Cardiac septum (tissue), 1 donor: ENCODE measurements at places on chromosomes 4 and X. TPM values are rescaled to one million over a fixed set of nuclear protein-coding genes. Genes with fewer than 3 reads are reported as not detected.

FAM47E gene
- total RNA-seq: 2.9 TPM

BGN gene
- 175 TPM for total RNA-seq

FIP1L1 gene
- total RNA-seq: 39.2 TPM

RGN gene
- total RNA-seq: 17.1 TPM

EGFL6 gene
- 0.24 TPM for total RNA-seq

SCML2 gene
- total RNA-seq: 0.97 TPM

TCEAL5 gene
- total RNA-seq: 0.67 TPM

PQBP1 gene
- total RNA-seq: 42.2 TPM

SPOCK3 gene
- not detected for total RNA-seq

ENPEP gene
- 5.3 TPM for total RNA-seq

STPG2 gene
- total RNA-seq: 0.19 TPM

SPANXC gene
- not detected for total RNA-seq

PDE5A gene
- 20.0 TPM for total RNA-seq

ANOS1 gene
- total RNA-seq: 4.2 TPM

CT83 gene
- not detected for total RNA-seq

CLDN2 gene
- total RNA-seq: not detected

SLC4A4 gene
- 22.0 TPM for total RNA-seq

IL1RAPL2 gene
- total RNA-seq: not detected

MAGEB10 gene
- total RNA-seq: not detected

DNA sequence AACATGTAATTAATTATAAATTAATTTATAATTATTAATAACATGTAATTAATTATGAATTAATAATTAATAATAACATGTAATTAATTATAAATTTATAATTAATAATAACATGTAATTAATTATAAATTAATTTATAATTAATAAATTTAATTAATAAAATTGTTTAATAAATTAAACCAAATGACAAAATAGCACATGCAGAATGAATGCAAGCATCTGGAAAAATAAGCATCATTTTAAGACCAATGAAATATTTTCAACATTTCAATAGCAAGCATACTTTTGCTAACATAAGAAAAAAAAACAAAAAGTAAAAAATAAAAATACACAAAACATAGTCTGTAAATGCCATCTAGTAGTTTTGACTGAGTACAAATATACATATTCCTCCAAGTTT is 21.8 kb downstream of the GYPE start:
- no peak for DNase-seq

- no peak for DNase-seq
Measured at GRCh38 chr4:56961107-56961500, 16.3 kb downstream of the NOA1 start.

DNA sequence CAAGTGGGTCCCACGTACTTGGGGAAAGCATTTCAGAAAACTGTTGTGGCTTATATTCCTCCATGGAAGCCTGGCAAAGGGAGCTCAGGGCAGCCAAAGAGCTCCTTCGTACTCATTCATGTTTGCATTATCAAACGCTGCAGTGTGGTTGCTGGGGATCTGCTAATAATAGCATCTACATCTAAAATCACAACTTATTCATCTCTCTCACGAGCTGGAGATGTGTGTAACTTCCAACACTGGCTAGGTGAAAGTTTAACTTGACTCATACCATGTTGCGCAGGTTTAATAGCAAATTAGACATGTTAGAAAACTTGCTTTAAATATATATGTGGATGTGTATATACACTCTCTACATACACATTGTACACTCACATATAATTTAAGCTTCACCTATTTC is 415.1 kb downstream of the AFF2 start:
- no peak for DNase-seq

GRCh38 chrX:40439625-40440532 is 140.9 kb upstream of the ATP6AP2 start:
- DNase-seq: no peak

- no peak for DNase-seq
Measured at GRCh38 chr4:25020236-25020635, 10.5 kb downstream of the LGI2 start.

DNA sequence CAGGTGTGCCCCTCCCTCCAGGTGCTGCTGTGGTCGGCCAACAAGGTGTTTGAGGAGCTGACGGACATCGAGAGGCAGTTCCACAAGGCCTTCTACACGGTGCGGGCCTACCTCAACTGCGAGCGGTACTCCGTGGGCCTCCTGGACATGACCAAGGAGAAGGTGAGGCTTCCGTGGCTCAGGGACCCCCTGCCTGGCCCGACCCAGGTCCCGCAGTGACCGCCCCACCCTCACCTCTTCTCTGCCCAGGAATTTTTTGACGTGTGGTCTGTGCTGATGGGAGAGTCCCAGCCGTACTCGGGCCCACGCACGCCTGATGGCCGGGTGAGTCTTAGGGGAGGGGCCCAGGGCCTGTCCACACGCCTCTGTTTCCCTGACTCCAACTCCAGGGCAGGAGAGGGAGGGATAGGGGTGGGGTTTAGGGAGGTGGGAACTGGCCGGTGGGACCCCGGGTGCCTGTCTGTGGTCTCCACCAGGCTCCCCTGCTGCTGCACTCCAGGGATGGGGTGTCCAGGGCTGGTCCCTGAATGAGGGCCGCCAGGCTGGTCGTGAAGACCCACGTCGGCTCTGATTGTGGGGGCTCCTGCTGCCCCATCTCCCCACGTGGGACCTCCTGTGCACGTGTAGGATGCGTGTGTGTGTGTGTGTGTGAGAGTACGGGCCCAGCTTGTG is 20.1 kb downstream of the ATP5ME start:
- DNase-seq: no peak

GRCh38 chrX:42131856-42132255 is 208.5 kb upstream of the CASK start:
- no peak for DNase-seq

- DNase-seq: no peak
Measured at GRCh38 chr4:74618659-74619058, 173.7 kb downstream of the AREG start.

DNA sequence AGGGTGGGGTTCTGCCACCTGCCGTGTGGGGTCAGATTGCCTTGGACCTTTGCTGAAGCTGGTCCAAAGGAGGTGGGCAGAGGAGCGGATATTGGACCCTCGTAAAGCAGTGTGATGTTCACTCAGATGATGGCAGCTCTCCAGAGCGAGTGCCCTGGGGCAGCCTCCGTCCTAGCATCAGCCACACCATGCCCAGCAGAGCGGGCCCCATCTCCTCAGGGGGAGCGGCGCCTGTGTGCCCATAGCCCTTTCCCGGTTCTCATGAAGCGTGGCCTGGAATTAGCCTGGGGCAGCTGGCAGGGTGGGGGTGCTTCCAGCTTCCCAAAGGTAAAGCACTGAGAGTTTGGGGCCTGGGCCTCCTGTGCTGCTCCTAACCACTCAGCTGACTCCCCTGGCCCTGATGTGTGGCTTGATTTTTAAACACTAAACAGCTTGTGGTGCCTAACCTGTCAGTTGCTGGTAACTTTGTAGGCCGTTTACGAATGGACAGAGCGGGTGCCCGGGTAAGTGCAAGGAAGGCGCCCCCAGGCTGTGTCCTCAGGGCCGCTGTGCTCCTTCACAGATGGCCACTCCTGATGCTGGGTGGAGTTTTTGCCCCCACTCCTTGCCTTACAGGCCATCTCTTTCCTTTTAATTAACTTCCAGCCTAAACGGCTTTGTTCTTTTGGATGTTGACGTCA is 36.0 kb downstream of the NOP14 start:
- DNase-seq: no peak

GRCh38 chrX:49272421-49272820 is 2.8 kb downstream of the PPP1R3F start:
- no peak for DNase-seq

GRCh38 chrX:121146059-121146628 is 98.7 kb downstream of the GLUD2 start:
- no peak for DNase-seq

DNA sequence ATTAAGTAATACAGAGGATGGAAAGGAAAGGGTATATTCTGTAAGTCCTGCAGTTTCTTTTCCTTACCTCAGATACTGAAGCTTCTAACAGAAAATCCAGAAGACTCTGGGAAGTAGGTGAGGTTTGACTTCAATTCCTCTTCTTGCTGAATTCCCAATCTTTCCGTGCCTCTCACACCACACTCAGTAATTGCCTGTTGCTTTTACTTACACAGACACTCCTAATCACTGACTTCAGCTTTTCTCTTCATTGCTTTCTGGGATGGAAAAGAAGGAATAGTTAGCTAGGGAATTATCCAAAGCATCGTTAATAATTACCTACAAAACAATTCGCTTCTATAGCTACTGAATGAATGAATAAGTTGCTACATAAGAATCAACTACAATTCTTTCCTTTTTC is 163.6 kb downstream of the FBXO8 start:
- no peak for DNase-seq

GRCh38 chrX:87706134-87706533 is 188.5 kb downstream of the KLHL4 start:
- no peak for DNase-seq

DNA sequence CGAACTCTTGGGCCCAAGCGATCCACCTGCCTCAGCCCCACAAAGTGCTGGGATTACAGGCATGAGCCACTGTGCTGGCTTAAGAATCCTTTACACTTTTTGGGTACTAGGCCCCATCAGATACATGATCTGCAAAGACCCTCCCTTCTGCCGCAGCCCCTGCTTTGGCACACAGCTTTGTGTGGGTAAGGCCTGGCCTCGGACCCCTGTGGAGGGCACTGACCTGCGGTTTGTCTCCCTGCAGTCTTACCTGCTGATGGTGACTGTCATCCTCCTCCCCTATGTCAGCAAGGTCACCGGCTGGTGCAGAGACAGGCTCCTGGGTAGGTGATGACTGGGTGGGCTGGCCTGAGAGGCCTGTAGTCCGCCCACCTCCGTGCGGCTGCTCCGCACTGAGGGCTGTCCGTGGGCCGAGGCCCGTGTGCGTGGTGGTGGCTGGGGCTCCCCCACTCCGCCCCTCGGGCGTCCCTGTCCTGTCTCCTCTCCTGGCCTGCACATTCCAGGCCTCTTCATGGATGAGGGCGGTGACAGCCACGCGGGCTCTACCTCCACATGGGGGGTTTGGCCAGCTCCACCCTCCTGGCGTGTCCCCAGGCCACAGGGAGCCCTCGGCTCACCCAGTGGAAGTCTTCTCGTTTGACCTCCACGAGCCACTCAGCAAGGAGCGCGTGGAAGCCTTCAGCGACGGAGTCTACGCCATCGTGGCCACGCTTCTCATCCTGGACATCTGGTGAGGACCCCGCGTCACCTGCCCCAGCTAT is 18.0 kb downstream of the DGKQ start:
- DNase-seq: no peak

DNA sequence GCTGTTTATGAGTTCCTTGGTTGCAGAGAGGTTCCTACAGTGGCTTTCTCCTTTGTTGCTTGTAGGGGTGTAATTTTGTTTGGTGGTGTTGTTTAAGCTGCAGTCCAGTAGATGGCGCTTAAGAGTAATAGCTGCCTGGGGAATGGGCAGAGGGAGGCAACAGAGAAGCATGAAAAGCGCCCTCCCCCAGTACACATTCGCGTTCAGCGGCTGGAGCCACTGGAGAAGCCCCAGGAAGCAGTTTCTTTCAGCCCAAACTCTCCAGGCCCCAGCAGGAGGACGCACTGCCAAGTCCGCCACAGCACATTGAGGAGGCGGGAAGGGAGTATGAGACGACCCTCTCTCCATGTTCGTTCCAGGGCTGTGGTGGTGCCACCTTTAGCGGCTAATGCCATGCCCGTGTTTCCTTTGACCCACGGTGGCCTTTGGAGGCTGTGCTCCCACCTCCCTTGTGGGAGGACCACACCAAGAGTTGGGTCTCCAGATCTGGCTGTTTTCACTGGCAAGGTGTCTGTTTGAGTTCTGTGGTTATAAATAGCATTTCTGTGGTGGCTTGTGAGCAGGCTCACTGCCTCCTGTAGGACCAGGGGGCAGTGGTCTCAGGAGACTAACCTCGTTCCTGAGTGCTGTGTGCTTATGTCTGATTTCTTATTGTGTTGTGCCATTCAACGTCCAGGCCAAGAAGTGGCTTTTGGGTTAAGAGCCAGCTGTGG is 252.3 kb downstream of the ARHGAP10 start:
- DNase-seq: no peak

DNA sequence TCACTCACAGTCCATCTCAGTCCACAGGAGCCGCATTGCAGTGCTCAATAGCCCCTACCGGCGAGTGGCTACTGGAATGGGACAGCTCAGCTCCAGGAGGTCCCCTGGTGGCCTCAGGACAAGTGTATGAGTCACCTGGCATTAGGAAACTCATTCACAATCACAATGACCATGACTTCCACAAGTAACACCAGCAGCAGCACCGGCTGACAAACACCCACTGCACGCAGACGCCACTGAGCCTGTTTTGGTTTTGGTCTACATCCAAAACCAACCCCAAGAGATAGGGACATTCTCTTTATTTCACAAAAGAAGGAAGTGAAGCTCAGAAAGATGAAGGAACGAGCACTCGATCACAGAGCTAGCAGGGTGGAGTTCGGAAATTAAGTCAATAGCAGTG is 8.1 kb downstream of the JAKMIP1 start:
- no peak for DNase-seq
